ENCODE measurements at places on chromosomes 4 and X. TPM values are rescaled to one million over a fixed set of nuclear protein-coding genes. Genes with fewer than 3 reads are reported as not detected.

- DNase-seq = no peak
Measured at GRCh38 chr4:183403486-183403885, 41.0 kb upstream of the CDKN2AIP start.

- DNase-seq = peak; percentile 46
Measured at GRCh38 chr4:3387943-3388361, 53.8 kb upstream of the HGFAC start.

DNA sequence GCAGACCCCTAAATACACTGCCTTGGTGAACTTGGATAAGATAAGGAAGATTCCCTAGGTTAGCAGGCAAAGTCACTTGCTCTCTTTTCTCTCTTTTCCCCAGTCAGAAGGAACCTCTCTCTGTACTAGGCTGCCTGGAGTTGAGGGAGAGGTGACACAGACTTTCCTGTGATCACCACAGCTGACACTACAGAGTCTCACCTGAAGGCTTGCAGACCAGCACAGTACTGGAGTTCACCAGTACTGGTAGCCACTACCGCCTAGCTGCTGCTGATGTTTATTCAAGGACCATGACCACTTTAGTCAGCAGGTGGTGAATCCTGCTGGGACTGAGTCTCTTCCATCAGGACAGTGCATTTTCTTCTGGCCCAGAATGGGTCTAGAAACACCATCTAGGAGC is 63.3 kb downstream of the PTPN13 start:
- no peak for DNase-seq

DNA sequence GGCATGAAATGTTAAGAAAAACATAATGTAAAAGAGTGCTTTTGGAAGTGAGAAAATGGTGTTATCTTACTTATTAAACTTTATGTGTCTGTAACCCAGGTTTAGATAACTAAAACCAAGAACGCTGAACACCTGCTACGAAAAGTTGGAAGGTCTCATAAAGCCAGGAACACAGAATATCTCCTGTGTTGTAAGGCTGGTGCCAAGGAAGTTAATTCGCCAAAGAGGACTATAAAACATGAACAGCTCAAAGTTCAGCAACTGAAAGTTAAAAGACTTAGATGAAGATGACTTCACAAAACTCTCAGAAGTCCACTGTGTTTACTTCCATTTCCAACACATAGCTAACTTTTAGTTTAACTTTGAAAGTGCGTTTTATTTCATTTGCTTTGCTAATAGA is 54.3 kb downstream of the GPRIN3 start:
- DNase-seq = no peak

The MBTPS2 gene
- total RNA-seq = 7.9 TPM

The AFP gene
- not detected for total RNA-seq
